ENCODE measurements at places on chromosomes 1 and 21.

DNA sequence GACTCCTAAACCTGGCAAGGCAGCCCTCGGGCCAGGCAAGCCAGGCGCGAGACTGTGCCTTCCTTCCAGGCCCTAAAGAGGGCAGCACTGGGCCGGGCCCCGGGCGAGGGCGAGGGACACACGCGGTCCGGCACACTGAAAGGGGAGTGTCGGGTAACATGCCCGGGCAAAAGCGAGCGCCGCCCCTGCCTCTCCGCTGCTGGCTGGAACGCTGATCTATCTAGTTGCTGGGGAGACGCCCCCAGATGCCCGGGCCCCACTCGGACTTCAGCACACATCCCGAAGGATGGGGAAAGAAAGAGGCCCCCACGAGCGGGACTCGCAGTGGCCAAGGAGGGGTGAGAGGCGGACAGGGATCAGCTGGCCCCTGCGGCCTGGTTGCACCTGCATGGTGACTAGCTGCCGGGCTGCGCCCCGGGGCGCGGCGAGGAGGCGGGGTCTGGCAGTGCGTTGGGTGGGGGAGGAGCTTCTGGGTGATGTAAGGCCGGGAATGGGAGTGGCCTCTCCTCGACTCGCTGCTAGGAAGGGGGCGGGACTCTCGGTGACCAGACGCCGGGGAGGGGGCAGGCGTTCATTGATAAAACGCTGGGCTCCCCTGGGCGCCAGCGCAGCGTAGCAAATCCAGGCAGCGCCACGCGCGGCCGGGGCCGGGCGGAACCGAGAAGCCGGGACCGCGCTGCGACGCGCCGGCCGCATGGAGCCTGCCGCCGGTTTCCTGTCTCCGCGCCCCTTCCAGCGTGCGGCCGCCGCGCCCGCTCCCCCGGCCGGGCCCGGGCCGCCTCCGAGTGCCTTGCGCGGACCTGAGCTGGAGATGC lies at the start of gene PLK3:
Gene PLK3, plus strand, starts transcription at position 608 of the 815 bp plus-strand sequence. Its CDS starts 87 bp downstream, at position 695.
- DNase-seq = peak; percentile 95

GRCh38 chr1:206111271-206111927 lies 5.8 kb downstream of the AVPR1B start:
- DNase-seq = no peak

DNA sequence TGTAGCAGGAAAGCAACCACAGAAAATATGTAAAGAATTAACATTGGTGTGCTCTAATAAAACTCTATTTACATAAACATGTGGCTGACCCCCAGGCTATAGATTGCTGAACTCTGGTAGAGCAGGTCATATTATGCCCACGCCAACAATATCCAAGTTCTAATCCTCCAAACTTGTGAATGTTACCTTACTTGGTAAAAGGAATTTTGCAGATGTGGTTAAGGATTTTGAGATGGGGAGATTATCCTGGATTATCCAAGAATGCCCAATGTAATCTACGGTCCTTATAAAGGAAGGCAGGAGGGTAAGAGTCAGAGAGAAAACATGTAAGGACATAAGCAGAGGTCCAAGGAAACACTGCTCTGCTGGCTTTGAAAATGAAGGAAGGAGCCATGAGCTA lies 201.0 kb downstream of the USH2A start:
- no peak for DNase-seq

GRCh38 chr1:170735366-170736263 lies 71.7 kb downstream of the PRRX1 start:
- DNase-seq = no peak

DNA sequence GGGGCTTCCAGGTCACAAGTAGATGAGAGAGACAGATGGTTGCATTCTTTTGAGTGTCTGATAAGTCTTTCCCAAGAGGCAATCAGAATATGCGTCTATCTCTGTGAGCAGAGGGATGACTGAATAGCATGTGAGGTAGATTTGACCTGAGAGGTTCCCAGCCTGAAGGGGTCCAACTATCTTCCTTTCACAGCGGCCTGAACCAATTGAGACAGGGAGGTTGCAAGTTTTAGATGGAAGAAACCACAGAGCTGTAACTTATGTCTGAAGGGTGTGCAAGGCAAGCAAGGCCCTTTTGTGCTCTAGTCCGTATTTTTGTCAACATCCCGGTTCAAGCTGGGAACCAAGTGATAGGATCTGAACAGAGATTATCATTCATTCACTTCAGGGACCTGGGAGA lies 9.9 kb upstream of the RNF187 start:
- no peak for DNase-seq

DNA sequence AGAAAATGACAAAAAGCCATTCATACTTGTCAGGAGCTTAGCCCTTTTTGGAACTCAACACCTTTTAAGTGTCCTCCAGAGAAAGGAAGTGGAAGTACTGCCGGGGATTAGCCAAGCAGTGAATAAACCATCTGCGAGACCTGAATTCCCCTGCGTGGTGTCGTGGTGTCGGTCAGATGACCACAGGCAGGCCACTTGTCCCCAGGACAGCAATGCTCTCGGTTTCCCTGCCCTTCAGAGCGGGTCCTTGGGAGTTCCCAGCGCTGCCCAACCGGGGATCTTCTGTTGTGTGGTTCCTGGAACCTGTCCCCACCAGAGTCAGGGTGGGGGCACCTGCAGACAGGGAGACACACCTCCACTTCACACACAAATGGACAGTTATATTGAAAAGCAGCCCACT lies 9.2 kb downstream of the GPR157 start:
- DNase-seq = no peak

DNA sequence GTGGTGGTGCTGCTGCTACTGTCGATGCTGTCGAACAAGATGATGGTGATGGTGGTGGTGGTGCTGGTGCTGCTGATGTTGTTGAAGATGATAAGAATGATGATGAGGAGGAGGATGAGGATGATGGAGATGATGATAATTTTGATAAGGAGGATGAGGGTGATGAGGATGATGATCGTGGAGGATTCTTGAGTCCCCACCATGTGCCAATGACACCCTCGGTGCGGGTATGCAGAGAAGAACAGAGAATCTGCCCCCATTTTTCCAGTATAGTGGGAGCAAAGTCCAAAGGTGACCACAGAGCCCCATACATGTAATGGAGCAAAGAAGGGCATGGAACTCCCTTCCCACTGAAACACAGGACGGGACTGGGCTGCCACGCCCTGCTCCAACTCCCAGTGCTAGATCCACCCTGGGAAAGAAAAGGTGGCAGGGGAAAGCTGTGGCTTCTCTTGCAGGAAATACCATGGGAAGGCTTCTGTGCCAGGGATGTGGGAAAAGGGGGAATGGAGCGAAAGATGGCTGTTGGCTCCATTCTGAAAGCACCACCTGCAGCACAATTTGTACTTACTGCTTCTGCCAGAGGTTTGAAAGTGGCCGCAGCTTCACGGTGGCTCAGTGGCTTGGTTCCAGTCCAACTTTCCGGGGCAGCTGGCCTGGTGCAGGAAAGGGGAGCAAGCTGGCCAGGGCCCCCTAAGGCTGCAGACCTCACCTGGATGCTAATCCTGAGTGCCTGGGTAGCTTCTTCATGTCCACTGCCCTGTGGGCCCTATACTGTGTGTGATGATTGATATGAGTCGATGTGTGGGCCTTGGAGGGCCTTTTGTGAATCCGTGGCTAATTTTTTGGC lies 387.2 kb upstream of the VAMP3 start:
- DNase-seq = no peak

DNA sequence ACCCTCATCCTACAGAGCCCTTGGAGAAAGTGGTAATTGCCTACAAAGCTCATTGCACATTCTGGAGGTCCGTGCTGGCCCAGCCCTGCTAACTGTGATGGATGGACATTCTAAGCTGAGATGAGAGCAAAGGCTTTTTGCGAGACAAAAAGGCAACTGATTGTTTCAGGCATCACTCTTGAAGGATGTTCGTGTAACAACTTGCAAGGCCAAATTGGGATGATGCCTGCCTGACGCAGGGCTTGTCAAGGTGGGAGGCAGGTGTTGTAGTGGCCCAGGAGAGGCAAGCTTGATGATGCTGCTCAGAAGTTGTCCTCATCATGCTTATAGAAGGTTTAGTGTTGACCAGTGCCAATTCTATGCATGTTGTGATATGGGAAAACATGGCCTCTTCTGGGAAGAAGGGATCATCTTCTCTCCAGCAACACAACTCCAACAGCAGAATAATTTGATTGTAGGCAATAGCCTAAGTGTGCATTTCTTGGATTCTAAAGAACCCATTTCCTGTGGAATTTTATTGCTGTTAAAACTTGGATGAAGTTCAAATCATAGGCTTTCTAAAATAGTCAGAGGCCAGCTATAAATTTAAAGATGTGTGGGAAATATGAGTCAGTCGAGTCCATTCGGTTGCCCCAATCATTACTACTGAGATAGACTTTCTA lies 102.5 kb upstream of the COA6 start:
- DNase-seq = no peak

- DNase-seq = no peak
Observed at GRCh38 chr1:210280221-210280620, 47.6 kb downstream of the SERTAD4 start.

DNA sequence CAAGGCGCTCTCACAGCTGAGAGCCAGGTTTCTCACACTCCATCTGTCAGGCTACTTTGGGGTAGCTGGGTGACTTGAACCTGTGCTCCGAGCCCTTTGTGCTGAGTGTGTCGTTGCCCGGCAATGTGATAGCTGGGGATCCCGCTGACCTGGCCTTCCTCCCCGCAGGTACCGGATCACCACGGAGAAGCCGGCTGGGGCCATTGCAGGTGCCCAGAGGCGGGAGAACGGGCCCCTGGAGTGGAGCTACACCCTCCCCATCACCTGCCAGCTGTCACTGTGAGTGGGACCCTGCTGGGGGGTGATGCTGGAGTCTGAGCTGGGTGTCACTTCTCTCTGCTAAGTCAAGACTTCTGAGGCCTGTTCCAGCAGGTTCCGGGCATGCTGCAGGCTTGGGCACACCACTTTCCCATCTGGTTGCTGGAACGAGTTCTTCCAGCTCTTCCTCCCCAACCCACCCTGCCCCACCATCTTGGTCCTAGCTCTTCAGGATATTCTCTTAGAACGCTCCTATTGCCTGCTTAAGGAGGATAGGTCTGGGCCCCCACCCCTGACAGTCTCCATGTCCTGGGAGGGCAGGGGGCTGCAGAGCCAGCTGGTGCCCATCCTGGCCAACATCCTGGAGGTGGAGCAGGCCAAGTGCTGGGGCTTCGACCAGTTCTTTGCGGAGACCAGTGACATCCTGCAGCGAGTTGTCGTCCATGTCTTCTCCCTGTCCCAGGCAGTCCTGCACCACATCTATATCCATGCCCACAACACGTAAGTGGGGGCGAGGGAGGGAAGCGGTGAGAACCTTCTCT lies 7.5 kb downstream of the IKBKE start:
- no peak for DNase-seq

GRCh38 chr1:157829711-157830110 lies 9.8 kb upstream of the FCRL1 start:
- no peak for DNase-seq

GRCh38 chr1:27603309-27603680 lies 649 bp downstream of the AHDC1 start:
- no peak for DNase-seq

GRCh38 chr1:100249155-100249536 lies 488 bp downstream of the DBT start:
- DNase-seq = no peak

GRCh38 chr1:41833519-41834000 lies 85.2 kb downstream of the HIVEP3 start:
- DNase-seq = no peak

DNA sequence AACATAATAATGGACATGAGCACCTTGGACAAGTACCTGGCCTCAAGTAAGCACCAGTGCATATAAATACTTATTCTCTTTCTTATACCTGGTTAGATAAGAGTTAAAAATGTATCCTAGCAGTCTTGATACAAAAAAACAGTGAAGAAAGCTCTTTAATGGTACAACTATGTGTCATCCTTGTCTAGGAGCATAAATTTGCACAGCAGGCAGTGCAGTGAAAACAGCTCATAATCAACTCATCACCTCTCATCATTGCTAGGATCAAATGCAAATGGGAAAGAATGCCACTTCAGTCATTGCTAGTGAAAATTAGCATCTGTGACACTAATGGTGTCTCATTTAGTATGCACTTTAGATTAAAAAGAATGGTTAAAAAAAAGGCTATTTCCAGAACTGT lies 7.6 kb downstream of the SAMSN1 start:
- no peak for DNase-seq

GRCh38 chr1:243233908-243234307 lies 21.2 kb downstream of the CEP170 start:
- DNase-seq = no peak

- DNase-seq = no peak
Observed at GRCh38 chr1:57860931-57861565, 437.2 kb upstream of the DAB1 start.

DNA sequence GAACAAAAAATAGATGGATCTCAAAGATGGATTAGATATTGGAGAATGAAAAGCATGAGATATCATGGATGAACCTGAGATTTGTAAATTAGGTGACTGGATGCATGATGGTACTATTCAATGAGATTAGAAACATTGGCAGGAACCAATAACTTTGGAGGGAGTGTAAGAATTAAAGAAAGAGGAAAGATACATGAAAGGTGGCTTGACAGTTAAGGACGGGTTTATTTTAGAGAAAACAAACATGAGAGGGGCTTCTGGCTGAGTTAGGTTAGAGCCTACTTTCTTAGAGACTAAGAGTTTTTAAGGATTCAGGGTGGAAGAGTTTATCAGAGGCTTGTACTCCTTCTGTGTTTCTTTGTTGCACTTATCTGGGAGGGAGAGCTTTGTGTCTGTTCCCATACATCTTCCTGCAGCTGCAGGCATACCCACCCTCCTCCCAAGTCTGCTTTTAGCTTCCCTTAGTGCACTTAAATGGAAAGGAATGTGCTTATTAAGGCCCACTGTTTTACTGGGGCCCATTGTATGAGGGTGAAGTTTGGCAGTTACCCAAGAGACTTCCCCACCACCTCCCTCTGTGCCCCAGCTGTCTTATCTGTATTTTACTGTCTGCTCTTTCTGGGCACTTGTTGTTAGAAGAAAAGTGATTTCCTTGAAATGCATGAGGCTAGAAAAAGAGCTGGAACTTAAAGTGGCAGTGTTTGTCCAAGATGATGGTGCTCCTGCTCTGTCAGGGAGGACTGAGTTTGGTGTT lies 26.1 kb upstream of the CR2 start:
- DNase-seq = no peak

All from NCI-H187 (cell line).